ENCODE measurements at places on chromosomes 1 and 21. TPM values are rescaled to one million over a fixed set of nuclear protein-coding genes. Genes with fewer than 3 reads are reported as not detected.

Gene GBP5
- total RNA-seq, result 177 TPM

Gene GNAT2
- total RNA-seq, result 0.24 TPM

Gene KCNA3
- total RNA-seq, result 23.8 TPM

Gene C1QTNF12
- total RNA-seq, result 1.6 TPM

GRCh38 chr1:25796811-25797458 lies 3.1 kb upstream of the SELENON start:
- DNase-seq, result peak; percentile 84

DNA sequence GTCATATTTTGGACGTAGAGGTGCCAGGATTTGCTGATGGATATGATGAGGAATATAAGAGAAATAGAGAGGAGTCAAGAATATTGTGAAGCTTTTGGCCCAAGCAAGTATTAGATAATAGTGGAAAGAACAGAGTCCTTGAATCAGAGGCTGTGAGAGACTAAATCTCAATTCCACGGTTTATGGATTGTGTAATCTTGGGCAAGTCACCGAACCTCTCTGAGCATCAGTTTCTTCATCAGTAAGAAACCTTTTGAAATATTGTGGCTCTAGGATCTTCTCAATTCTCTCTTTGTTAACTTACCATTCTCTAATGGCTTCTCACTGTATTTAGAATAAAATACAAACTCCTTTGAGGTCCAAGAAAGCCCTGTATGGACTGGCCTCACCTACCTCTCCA lies 77.6 kb downstream of the RPS6KA1 start:
- DNase-seq, result no peak

DNA sequence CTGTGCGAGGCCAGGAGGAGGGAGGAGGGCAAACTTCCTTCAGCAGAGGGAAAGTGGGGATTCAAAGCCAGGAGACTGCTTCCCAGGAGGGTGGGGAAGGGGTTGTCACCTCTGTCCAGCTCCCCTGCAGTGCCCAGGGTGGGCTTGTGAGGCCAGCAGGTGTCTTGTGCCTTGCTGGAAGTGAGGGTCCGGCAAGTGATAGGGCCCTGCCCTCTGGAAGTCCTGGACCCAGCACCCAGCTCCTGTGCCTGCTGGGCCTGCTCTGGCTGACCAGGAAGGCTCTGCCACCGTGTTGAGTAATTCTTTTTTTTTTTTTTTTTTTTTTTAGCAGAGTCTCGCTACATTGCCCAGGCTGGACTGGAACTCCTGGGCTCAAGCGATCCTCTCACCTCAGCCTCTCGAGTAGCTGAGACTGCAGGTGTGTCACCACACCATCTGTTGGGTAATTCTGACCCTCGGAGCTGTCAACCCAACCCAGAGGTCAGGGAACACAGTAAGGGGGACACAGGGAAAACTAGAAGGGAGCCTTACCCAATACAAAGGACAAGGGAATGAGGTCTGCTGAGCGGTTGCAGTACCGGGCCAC lies 1.0 kb downstream of the BEST4 start:
- no peak for DNase-seq

- DNase-seq, result no peak
Observed at GRCh38 chr1:89697383-89697782, 64.5 kb downstream of the LRRC8C start.

DNA sequence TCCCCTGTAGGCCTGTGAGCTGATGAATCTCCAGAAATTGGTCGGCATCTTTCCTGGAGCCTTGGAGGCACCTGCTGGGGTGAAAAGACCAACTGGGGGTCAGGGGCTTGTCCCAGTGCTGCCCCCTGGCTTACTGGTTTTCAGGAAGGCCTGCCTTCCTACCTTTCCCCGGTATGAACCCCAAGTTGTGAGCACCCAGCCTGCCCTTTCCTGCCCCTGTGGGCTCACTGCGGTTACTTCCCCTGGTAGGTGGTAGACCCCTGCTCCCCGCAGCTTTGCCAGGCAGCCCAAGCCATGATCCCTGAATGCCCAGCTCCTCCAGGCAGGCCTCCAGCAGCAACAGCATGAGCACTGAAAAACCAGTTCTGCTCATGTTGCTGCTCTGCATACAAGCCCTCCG lies 10.2 kb downstream of the DMRTB1 start:
- DNase-seq, result no peak

DNA sequence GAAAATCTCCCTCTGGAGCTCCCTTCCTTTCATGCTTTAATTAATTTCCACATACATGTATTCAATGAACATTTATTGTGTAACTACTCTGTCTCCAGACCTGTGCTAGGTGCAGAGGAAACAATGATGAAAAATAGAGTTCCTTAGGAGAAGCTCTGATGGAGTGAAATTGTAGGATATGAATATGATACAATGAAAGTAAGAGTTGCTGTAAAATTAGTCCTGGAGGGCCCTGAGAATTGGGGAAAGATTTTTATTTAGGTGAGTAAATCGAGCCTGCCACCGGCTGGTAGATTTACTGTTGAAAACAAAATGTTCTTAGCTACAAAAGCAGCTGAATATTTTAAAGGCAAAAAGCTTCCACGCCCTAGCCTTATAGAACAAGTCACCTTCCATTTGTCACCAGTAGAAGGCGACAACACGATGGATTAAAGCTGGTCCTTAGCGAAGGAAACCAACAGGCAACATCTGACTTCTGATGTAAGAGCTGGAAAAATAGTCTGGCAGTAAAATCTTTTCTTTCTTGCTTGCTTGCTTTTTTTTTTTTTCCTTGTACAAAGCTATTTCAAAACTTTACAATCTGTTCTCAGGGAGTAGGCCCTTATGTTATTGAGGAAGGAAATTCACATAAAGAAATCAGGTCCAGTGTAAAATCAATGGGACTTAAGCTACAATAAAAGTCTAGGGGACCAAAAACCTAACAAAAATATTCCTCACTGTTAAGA lies 82.0 kb upstream of the ROR1 start:
- no peak for DNase-seq

GRCh38 chr1:110768605-110769004 lies 93.9 kb upstream of the KCNA3 start:
- no peak for DNase-seq

DNA sequence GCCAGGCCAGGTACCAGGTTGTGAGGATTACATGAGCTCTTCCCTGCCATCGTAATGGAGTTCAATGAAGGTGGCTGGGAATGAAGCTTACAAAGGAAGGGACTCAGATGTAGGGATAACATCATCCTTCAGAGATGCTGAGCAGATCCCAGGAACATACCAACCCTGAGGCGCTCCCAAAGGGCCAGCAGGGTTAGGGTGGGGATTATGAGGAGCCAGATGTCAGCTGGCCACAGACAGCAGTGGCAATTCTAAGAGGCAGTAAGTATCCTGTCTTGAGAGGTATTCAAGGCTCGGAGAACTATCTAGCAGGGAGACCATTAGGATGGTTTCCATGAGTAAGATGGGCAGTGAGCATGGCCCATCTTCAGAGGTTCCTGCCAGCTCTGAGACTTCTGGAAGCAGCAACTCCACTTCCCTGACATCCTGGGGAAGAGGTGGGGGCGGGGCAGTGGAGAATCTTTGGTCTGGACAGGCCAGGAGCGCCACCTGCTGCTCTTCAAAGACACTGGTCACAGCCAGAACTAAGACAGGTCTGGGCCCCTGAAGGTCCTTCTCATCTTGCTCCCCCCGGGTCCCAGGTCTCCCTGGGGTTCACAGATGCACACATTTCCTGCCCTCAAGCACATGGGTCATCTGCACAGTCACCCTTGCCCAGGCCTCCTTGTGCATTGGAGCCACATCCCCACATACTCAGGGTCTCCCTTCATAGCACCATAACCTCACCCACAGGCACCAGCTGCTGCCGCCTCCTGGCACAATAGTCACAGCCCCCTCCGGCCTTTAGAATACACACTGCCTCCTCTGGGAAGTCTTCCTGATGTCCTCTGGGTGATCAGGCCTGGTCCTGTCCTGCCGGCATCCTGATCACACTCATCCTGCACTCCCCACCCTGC lies 2.7 kb upstream of the SDC3 start:
- DNase-seq, result peak; percentile 32

GRCh38 chr21:15753741-15754140 lies 24.0 kb downstream of the USP25 start:
- no peak for DNase-seq

DNA sequence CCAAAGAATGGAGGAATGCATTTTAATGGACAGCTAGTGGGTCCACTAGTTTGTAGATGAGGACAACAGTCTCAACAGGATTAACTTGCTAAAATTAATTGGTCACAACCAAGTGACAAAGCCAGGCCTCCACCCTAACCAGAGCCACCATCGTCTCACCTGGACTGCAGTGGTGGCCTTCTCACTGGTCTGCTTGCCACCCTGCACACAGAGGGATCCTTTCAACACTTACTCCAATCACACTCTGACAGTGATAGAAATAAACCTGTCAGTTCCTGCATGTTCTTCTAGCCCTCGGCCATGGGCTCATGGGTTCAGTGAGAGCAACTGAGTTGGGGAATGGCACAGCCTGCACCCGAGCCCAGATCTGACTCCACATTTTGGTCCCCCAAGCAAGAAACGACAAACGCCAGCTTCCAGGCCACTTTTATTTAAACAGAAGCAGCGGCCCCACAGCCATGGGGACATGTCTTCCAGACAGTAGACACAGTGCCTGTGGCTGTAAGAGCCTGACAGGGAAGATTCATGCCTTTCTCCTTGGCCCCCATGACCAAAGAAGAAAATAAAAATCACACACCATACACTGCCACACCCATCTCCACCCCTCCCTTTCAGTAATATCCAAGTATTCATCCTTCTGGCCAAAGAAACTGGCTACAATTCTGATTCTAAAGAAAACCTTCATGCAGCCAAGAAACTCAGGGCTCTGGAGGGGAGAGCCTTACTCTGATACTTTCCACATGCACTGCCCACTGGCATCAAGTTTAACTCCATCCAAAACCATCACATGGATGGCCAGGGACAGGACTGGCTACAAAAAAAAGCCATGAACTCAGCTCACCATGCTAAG lies 37.6 kb downstream of the DHCR24 start:
- DNase-seq, result no peak

DNA sequence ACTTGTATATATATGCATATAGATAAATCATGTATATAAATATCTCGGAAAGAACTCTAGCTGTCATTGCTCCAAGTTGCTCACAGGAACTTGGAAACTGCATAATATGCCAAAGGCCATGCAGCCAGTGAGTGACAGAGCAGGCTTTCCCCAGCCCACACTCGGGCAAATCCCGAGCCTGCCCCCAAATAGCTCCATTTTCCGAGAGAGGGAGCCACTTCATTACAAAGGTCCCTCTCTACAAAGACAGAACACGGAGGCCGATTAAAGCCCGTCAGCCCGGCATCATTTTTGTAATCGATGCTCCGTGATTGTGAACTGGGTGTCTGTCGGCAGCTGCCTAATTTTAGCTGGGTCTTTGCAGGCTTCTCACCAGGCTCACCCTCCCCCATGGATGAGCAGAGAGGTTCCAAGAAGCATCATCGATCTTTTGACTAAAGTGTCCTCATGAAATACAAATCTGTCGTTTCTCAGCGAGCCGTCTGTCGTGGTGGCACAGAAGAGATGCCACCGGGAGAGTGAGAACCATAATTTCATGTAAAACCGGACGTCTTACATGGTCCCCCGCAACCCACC lies 663.9 kb downstream of the PTPRU start:
- DNase-seq, result no peak

DNA sequence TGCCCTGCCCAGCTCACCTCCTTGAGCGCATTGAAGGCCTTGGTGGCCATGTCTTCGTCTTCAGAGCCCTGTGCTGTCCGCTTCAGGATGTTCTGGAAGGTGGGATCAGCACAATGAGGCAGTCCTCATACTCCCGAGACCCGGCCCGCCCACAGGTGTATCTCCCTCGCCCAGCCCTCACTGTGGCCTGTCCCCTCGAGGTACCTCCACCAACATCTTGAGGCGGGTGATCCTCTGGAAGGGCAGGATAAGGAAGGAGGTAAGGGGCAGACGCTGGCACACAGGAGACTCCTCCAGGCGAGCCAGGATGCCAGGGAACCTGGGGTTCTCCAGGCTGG lies 7.1 kb downstream of the ARHGEF19 start:
- no peak for DNase-seq

GRCh38 chr1:204370176-204370575 lies 10.4 kb upstream of the PLEKHA6 start:
- DNase-seq, result no peak

DNA sequence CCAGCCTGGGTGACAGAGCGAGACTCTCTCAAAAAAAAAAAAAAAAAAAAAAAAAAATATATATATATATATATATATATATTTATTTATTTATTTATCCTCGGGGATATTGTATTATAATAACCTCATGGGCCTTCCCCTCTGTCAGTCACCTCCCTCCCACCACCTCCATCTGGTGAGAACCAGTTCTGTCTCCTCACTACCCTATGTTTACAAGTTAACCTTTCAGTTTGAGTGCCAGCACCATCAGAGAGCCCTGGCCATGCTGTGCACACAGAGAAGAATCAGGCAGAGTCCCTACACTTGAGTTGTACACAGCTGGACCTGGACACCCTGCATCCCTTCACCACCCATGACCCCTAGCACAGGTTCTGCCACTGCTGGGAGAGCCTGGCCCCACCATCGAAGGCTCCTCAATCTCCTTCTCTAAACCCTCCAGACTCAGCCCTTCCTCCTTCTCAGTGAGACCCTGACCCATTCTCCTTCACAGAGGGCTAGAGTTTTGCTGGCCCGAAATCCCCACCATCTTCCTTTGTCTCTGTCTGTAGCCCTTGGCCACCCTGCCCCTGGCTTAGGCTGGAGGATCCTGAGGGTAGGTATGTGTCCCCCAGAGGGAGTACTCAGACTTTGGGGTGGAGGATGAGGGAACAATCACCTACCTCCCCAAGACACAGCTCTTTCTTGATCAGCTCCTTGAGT lies 1.2 kb downstream of the S100A5 start:
- DNase-seq, result no peak

- no peak for DNase-seq
Observed at GRCh38 chr1:208279826-208280588, 35.8 kb upstream of the PLXNA2 start.

DNA sequence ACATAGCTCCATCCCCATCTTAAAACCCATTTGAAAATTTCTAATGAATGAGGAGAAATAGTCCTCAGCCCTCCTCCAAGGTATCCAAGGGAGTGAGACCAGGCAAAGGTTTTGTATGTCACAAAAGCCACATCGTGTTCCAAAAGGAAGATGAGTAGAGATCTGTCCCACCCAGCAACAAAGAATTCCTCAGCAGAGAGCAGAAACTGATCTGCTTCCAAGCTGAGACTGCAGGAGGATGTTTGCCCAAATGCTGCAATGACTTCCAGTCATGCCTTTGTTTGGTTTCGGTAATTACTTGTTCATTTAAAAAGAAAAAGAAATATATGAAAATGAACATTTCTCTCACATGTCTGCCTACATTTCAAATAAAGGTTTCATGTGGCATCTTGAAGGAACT lies 186.9 kb downstream of the SETD4 start:
- no peak for DNase-seq

DNA sequence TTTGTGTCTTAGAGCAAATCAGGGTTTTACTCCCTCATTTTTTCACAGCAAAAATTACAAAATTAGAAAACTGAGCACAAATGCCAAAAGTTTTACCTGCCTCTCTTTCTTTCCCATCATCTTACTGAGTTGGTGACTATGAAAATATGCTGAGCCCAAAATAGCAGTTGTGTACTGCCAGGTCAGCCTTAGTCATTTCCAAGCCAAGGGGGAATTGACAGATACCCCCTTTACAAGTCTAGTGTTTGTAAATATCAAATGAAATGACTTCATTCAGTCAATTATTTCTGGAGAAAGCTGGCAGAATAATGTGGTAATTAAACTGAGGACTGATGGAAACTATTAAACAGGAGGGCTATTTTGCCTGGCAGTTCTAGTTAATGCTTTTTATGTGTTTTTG lies 11.4 kb upstream of the GORAB start:
- no peak for DNase-seq
